ENCODE measurements at places on chromosomes 3 and 15.

- no peak for DNase-seq
Measured at GRCh38 chr3:194246709-194247349, 104.3 kb downstream of the CPN2 start.

- no peak for DNase-seq
Measured at GRCh38 chr15:70186152-70186551, 88.4 kb upstream of the TLE3 start.

GRCh38 chr15:98126326-98127085 lies 166.0 kb downstream of the ARRDC4 start:
- DNase-seq = no peak

- no peak for DNase-seq
Measured at GRCh38 chr3:14346191-14346590, 56.2 kb upstream of the SLC6A6 start.

GRCh38 chr15:66657185-66658020 lies 44.6 kb upstream of the SMAD6 start:
- no peak for DNase-seq

GRCh38 chr15:91549581-91549980 lies 303.9 kb upstream of the SLCO3A1 start:
- DNase-seq = no peak

GRCh38 chr3:2303566-2303965 lies 204.9 kb downstream of the CNTN4 start:
- no peak for DNase-seq

DNA sequence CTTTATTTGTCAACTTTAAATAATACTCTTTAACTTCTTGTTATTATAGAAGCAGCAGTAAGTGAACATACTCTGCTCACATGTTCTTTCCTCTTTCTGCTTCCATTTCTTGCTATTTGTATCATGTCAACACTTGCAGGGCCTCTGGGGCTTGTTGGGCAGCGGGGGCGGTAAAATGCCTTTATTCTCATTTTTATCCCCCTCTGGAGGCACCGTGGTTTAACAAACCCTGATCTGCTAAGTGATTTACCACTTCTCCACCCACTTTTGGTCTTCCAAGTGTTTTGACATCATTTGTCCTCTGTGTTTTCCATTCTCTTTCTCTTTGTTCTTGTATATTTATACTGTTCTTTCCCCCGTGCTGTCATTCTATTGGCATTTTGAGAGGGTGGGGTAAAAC lies 33.9 kb downstream of the SCN10A start:
- DNase-seq = no peak

- no peak for DNase-seq
Measured at GRCh38 chr15:51621936-51622603, 501 bp downstream of the DMXL2 start.

GRCh38 chr15:91318516-91318915 lies 218.5 kb downstream of the SV2B start:
- DNase-seq = no peak

DNA sequence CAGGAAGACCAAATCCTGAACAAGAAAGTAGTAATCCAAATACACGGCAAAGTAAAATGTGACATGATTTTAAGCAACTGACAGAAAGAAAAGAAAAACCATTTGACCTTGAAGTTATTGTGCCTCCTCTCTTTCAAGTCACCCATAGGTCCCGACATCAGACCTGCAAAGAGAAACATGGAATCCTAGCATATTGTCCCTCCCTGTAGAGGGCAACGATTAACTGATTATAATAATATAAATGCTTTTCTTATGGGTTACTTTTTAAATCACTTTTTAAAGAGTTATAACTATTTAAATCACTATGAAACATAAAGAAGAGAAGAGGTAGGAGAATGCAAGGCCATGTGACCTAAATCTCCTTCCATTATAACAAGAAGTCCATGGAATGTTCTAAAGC lies 143.2 kb upstream of the LIPC start:
- no peak for DNase-seq

DNA sequence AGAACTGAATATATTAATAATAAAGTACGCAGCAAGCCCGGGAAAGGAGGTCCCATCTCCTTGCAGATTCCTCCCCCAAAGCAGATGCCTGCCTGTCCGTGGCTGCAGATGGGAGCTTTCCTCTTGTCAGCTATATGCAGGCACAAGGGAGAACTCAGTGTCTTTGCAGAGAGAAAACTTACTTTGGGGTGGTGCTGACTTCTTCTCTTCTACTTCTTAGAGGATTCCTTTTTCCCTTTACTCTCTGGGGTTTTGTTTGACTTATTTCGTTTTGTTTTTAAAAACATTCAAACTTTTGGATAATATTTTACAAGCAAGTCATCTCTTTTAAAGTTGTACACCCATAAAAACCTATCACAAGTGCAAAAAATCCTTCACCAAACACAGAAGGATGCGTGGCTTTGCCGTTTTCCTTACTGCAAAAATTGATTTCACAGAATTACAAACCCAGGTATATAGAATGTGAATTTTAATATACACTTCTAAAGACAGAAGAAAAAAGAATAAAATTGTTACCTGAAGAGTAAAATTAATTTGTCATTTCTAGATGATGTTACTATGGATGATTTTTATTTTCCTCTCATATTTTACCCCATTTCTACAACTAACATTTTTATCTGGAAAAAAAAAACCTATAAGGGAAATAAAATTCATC lies 65.3 kb upstream of the IGF1R start:
- DNase-seq = no peak

GRCh38 chr15:90471769-90472168 lies 58.0 kb upstream of the CRTC3 start:
- DNase-seq = no peak

GRCh38 chr3:66565301-66565700 lies 64.5 kb upstream of the LRIG1 start:
- no peak for DNase-seq

- no peak for DNase-seq
Measured at GRCh38 chr3:116350119-116350733, 95.1 kb downstream of the LSAMP start.

DNA sequence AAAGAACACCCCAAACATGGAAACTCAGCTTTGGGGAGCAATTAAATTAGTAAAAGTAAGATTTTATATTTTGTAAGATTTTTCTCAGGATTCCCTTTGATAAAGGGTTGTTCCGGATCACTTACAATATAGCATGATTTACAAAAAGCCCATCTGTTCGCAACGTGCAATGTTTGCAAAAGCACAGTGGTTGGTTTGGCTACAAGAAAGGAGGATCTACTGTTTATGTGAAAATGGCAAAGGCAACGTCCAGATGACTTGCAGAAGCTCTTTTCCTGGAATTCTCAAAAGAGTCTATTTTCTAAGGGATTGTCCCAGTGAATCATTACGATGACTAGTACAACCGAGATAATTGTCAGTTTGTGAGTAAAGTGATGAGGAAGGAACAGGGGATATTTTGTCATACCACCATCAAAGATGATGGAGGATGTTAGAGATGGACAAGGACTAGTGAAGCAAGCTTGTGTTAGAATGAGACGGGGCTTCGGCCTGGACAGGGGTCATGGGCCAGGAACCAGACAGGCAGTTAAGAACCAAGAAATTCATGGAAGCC lies 71.6 kb downstream of the CRYGS start:
- DNase-seq = no peak

DNA sequence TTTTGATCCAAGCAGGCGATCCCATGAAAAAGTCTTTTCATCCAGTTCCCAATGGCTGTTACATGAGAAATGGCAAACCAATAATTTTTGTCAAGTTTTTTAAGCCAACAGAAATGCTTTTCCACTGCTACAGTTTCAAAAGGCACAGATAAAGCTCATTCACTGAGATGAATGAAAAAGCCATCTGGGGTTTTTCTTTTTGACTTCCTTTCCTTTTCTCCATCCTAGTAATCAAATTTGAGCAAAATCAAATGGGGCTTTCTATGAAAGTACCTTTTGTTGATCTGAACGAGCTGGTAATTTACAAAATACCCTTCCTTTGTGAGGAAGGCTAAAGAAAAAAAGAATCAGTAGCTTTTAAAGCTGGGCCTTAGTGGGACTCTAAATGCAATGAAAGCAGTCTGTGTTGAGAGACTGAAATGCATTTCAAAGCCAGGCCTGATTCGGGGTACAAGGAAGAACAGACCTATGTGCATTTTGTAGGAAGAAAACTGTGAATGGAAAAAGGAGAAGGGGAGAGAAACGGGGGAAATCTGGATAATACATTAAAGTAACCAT lies 185.2 kb upstream of the DNAJC19 start:
- DNase-seq = no peak

DNA sequence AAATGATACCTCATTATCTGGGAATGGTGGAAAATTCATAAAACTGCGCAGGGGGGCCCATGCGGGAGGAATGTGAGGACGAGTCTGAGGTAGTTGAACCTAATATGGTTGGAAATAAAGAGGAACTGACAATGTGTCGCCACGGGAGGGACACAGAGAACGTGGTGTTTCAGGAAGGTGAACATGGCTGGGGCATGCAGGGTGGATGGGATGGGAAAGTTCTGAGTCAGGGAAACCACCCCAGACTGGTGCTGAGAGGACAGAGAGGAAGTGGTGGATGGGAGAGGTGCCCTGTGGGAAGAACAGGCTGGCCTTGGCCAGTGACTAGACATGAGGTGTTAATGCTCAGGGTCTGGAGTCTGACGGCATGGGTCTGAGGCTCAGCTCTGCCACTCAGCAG lies 137.1 kb upstream of the WNT5A start:
- no peak for DNase-seq

- DNase-seq = no peak
Measured at GRCh38 chr15:72948662-72949061, 103.6 kb upstream of the NEO1 start.

- DNase-seq = no peak
Measured at GRCh38 chr15:25863111-25863967, at the start of gene ATP10A. Gene ATP10A (minus strand): TSS chr15:25863327. CDS start chr15:25863096, 231 bp downstream.

DNA sequence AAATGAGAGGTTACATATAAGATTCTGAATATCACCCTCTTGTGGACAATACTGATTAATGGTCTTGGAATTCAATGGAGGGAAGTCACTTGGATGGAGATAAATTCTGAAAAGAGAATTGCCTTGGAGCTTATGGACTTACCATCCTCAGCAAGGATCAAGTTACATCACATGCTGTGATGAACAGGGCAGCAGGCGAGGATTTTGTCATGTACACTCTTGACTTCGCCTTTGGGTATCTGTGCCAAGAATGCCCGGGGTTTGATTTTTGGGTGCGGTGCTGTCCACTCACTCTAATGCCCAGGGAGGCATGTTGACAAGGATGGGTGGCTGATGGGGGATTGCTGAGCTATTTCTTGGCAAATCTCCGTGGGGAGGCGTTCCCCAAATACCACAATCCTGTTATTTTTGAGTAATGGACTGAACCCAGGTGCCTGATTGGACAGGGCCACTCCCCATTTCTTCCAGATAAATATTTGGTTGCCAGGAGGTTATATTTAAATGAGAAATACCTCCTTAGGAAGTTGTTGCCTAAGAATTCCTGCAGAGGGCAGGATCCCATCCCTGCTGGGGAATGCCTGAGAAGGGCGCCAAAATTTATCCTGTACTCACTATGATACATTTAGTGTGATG lies 96.3 kb downstream of the TPRG1 start:
- DNase-seq = no peak

- DNase-seq = no peak
Measured at GRCh38 chr3:190826018-190826417, 36.5 kb downstream of the GMNC start.

- DNase-seq = no peak
Measured at GRCh38 chr15:58520464-58520863, 88.7 kb downstream of the LIPC start.

- no peak for DNase-seq
Measured at GRCh38 chr3:174199696-174200095, 659.4 kb upstream of the NAALADL2 start.

DNA sequence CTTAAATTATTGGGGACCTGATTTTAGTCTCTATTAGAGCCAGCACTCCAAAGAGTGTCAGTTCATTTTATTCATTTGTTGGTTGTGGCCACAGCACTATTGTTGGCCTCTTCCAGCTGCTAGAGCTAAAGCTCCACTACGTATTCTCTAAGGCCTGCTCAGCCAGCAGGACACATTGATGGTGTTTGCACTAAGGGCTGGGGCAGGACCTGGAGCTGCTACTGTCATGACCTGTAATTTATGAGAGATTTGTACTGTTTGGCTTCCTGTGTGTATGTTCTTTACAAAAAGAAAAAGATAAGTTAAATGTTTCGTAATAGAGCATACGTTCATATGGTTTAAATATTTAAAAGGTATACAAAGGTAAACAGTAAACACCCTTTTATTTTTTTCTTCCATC lies 8.1 kb downstream of the GFM1 start:
- no peak for DNase-seq

- DNase-seq = no peak
Measured at GRCh38 chr15:29692527-29692926, 129.7 kb downstream of the TJP1 start.

- no peak for DNase-seq
Measured at GRCh38 chr3:66415867-66416428, 84.9 kb downstream of the LRIG1 start.

DNA sequence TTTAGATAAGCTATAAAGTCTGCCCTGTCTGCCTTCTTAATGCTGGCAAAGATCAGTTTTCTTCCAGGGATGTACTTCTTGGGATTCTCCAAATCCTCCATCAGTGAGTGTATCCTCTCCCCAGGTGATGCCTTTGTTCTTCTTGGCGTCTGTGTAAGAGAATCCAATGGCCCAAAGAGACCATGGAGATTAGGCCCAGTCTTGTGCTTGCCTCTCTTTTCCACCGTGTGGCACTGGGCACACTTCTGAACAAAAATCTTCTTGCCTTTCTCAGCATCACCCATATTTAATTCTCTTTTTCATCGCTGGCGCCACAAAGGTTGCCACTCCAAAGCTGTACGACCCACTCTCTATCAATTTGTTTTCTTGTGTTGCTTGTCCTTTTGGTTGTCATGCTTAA lies 32.2 kb upstream of the TAMM41 start:
- no peak for DNase-seq

- DNase-seq = no peak
Measured at GRCh38 chr3:12518261-12519028, 26.9 kb downstream of the MKRN2OS start.

DNA sequence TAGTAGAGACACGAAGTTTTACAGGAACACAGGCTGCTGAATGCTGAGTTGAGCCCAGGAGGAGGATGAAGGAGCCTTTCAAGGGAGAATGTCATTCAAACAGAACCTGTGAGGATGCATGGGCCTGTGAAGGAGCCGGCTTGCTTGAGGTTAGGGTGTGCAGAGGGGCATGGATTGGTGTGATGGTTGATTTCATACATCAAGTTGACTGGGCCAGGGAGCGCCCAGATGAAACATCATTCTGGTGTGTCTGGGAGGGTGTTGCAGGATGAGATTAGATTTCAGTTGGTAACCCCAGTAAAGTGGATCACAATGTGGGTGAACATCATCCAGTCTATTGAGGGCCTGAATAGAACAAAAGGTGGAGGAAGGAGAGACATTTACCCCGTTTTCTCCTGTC lies 243.6 kb downstream of the EDEM1 start:
- DNase-seq = no peak

GRCh38 chr3:5442786-5443138 lies 255.3 kb downstream of the EDEM1 start:
- DNase-seq = no peak

DNA sequence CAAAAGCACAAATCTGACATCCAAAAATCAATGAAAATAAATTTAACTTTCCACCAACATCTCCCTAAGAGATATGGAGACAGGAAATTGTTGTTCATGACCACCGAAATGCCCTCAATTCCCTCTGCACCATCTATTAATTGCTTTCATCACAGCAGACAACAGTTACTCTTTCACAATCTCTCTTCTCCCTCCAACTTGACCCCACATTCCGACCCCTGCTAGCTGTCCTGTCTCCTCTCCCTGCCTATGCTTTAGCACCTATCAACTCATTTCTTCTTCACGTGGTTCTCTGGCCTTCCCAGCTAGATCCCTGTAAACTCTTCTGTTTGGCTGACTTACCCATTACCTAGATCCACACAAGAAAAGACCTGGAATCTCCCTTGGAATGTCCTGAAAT lies 173.9 kb upstream of the ADAMTS9 start:
- DNase-seq = no peak

Data from SHP77 treated with DMSO at 0.1 percent for 48 hours (cell line).